ENCODE measurements at places on chromosomes 2 and 18.

DNA sequence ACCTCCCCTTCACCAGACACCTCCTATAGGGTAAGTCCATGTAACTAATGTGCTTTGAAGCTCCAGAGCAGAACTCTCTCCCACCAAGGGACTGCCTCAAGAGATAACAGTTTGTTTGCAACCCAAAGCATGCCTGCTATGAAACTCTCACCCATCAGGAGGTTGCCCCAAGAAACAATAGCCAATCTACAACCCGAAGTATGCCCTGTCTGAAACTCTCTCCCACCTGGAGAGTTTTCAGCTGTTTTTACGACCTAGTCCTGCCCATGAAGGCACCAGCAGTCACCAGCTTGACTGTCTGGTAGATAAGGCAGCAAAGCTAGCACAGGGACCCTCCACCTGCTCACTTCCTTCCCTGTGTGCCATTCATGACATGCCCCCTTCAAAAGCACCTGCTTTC is 533.9 kb upstream of the CRIM1 start:
- ATAC-seq: no peak

DNA sequence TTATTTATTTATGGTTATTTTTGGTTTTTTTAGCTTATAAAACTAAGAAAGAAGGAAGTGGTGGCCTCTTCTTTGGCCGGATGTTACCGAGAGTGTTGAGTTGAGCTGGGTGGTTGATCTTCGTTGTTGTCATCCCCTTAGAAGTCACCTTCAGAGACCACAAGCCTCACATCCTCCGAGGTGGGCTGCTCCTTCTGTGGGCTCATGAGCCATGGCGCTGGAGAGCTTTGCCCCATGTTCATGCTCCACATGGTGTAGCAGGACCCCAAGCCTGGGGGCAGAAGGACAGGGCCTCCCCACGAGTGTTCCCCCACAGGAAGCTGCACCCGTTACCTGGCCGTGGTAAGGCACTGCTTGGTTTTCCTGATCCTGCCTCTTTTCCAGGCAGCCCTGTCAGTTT is 23.4 kb downstream of the SNTG2 start:
- no peak for ATAC-seq

DNA sequence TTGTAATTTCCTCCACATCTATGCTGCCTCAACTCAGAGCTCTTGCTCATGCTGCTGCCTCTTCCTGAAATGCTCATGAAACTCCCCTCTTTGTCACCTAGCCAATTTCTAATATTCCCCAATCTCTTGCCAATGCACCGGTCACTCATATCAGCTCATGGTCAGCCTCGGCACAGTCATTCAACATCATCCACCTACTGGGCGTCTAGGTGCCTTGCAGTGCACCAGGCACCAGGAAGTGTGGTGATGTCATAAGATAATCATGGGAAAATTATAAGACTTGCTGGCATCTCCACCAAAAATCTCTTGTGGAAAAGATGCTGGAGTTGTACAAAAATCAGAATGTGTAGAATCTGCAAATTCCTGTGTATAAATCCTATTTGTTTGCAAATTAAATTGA is 52.6 kb upstream of the RAB27B start:
- no peak for ATAC-seq

DNA sequence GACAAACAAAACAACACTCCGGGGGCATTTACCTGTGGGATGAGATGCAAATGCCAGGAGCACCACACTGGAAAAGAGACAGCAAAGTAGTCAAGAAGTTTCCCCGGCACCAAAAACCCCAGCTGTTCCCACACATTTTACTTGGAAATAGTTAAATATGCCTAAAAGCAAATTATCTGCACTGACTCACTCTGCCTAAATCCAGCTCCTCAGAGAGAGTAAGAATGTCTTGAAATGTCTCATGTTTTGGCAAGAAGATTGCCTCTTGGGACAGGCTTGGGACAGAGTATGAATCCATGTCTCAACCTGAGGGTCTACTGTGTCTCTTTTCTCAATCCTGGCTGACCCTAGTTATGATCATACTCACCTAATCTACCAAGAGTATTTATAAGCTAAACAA is 87.5 kb upstream of the RIOK3 start:
- ATAC-seq: peak; percentile 89

- no peak for ATAC-seq
These were observed 119.8 kb downstream of the PLB1 start for GRCh38 chr2:28615706-28616105.

DNA sequence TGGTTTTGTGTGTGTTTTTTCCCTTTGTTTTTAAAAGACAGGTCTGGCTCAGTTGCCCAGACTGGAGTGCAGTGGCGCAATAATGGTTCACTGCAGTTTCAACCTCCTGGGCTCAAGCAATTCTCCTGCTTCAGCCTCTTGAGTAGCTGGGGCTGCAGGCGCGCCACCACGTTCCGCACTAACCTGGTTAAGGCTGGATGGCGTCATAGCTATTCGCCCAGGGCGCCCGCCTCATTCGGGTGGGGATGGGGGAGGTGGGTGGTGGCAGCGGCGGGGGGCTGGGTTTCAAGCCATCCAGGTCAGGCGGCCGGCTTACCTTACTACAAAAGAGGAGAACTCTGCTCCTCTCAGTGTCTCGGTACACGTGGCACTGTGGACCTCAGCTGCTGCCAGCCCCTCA is 42.8 kb downstream of the EEF1B2 start:
- no peak for ATAC-seq

GRCh38 chr2:241741016-241741415 is 6.6 kb downstream of the D2HGDH start:
- ATAC-seq: no peak

DNA sequence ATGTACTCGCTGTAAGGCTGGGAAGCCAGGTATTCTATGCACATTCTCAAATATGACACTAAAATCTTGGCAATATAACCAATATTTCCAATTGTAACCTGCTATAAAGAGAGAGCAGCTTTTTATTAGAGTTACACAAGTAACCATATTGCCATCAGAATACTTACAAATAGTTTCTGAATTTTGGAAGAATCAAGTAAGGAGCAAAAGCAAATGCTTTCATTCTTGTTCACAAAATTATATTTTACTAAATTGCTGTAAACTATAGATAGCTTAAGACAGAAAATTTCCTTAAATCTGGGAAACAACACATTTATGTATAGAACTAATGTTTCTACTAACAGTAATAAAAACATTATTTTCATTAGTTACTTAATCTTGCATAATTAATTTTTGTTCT is 77.2 kb downstream of the EFEMP1 start:
- ATAC-seq: no peak

DNA sequence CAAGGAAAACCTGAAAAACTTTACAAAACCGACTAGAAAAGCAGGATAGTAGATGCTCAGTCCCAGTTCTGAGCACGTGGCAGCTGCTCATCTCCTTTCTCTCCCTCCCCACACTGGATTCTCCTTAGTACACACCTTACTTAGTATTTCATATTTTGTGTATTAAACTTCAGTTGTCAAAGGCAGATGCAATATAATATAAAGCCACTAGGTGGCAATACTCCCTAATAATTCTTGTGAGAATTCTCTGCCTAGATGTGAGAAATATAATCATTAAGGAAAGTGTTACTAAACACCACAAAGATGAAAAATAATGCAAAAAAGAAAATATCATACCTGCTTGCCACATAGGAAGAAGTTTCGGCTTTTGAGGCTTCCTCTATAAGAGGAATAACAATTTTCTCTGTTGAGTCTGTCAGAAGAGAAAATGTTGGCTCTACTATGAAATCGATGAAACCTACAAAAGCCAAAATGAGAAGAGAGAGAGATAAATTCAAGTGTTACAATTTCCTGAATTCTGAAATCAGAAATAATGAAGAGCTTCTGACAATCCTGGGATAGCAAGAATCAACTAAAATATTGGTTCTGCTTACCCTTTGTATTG is 200.6 kb downstream of the PPP1R1C start:
- ATAC-seq: no peak

- no peak for ATAC-seq
These were observed 91.8 kb downstream of the METTL8 start for GRCh38 chr2:171342067-171342413.

DNA sequence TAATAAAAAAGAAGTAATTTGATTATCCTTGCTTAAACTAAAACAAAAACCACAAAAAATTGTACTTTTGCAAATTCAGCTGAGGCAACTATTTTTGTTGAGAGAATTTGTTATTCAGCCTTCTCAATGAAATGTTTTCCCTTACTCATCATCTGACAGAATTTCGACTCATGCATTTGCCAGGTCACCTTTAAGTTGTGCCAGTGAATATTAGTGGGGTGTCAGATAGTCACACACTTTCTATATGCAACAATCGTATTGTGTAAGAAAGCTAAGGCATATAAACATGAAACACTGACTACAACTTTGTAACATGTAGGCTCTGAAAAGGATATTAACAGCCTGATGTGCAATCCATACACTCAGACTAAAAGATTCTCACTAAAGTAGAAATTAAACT is 1653.1 kb upstream of the SLC39A10 start:
- ATAC-seq: no peak

DNA sequence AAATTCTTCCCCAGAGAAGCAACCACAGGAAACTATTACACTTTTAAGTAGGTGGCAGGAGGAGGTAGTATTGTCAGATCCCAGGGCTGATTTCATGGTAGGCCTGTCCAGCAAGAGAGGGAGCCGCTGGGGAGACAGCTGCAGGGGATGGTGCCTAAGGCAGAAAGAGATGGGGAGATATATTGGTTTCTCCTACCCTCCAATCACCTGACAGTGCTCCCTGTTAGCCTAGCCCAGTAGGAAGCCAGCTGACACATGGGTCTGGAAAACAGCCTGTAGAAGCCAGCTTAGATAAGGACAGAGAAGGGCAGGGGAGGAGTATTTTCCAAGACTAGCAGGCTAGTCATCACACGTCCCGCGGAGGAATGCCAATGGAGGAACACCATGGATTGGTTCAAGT is 8.2 kb upstream of the SPOPL start:
- no peak for ATAC-seq

- ATAC-seq: no peak
These were observed 57.5 kb upstream of the TMEM178A start for GRCh38 chr2:39608263-39608575.

- ATAC-seq: no peak
These were observed 4.7 kb upstream of the SATB2 start for GRCh38 chr2:199462347-199462955.

Measured in gastroesophageal sphincter (tissue), 4 donors.